ENCODE measurements at places on chromosomes 16 and 17.
A peak's percentile ranks its signal among the peaks of the same experiment; 100 is the strongest.

GRCh38 chr17:42117397-42118125 lies 3.6 kb downstream of the KAT2A start:
- no peak for DNase-seq

- DNase-seq = no peak
Observed at GRCh38 chr16:70740914-70741782, 55.3 kb upstream of the MTSS2 start.

GRCh38 chr17:70013911-70014310 lies 61.1 kb upstream of the KCNJ16 start:
- DNase-seq = no peak

- DNase-seq = no peak
Observed at GRCh38 chr17:49013311-49014213, 16.4 kb downstream of the IGF2BP1 start.

- no peak for DNase-seq
Observed at GRCh38 chr16:64077242-64077641, 1044.6 kb downstream of the CDH11 start.

DNA sequence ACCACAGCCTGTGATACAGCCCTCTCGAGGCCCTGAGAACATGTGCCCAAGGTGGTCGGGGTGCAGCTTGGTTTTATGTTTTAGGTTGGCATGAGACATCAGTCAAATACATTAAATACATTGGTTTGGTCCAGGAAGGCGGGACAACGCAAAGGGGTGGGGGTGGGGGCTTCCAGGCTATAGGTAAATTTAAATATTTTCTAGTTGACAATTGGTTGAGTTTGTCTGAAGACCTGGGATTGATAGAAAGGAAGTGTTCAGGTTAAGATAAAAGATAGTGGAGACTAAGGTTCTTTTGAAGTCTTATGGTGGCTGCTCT lies 1.2 kb upstream of the ZKSCAN2 start:
- DNase-seq = peak; percentile 39

GRCh38 chr17:14123619-14124278 lies 54.4 kb downstream of the COX10 start:
- no peak for DNase-seq

GRCh38 chr17:43418441-43419374 lies 19.9 kb downstream of the ARL4D start:
- DNase-seq = no peak

GRCh38 chr17:67489273-67489672 lies 112.2 kb downstream of the PITPNC1 start:
- DNase-seq = no peak

- no peak for DNase-seq
Observed at GRCh38 chr16:66903544-66904427, 14.9 kb downstream of the CDH16 start.

DNA sequence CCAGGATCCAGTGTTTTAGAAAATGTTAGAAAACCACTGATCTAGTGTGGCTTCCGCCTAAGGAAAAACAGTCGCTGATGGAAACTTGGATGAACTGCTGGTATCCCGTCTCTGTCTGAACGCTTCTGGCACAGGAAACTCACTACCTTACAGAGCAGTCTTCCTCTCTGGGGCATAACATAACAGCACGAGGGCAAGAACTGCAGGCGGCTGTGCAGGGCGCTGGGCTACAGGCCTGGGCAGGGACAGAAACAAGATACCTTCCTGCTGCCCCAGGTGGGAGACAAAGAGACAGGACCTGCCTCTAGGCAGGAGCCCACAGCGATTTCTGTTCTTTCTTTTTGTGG lies 10.5 kb downstream of the MXRA7 start:
- no peak for DNase-seq

Measured in CD4-positive, alpha-beta T cell treated with Interleukin-17A for 1 hour (primary cell).